CD4-positive, alpha-beta T cell treated with Interleukin-17A for 1 hour (primary cell): ENCODE measurements at places on chromosomes 11 and 22.

GRCh38 chr11:59617876-59618275, 2.3 kb upstream of the OSBP start:
- no peak for DNase-seq

GRCh38 chr11:67044496-67044895, 12.2 kb upstream of the RHOD start:
- DNase-seq, result no peak

DNA sequence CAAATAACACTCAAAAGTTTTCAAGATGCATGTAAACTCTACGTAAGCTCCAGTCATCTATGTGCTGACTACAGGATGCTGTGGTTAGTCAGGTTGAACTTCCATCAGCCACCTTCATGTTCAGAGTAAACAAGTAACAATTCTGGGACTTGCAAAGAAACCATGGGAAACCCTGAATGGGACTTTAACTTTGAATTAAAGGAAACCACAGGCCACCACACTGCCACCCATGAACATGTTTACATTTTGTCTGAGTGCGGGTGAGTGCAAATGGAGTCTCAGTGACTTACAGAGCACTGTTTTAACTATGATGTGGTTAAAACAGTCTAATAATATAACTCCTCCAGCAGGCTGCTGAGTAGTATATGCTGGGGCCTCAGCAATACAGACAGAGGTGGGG, 12.9 kb upstream of the SYTL2 start:
- DNase-seq, result peak; percentile 90

GRCh38 chr11:125587480-125587879, 5.2 kb upstream of the STT3A start:
- DNase-seq, result no peak

GRCh38 chr11:86067009-86067850, 1.7 kb downstream of the PICALM start:
- DNase-seq, result peak; percentile 44

DNA sequence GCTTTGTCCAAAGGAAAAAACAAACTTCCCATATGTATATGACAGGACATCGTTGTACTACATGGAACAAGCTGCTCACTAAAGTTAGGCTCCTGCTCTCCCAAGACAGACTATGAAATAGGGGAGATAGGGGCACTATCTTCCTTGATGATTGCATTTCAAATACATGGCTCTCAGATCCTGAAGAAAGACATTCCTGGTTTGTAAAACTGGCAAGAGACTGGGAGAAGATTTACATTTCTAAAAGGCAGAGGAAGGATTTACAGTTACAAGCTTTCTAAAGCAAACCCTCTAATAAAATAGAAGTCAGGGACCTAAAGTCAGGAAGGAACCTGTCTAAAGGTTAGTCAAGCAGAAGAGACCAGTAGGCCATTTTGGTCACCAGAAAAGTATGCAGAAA, 103.7 kb downstream of the SLC17A6 start:
- no peak for DNase-seq

- no peak for DNase-seq
Measured at GRCh38 chr11:79783833-79784232, 343.0 kb upstream of the TENM4 start.

- no peak for DNase-seq
Measured at GRCh38 chr11:44470854-44471253, 94.6 kb upstream of the CD82 start.

- no peak for DNase-seq
Measured at GRCh38 chr11:76554767-76555166, 109.9 kb downstream of the EMSY start.

DNA sequence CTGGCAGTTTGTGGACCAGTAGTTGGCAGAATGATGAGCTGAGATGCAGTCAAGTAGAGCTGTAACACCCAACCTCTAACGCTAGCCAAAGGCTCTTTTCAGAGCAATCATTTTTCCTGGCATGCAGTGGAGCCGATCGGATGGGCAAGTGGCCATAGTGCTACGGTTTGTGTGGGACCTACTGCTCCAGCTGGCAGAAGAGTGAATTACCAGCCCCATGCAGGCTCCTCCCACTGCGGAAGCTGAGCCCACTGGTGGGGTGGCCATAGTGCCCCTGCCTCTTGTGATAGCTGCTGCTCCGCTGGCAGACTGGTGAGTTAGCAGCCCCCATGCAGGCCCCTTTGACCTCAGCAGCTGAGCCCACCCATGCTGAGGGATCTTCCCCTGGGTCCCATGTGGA, 27.0 kb upstream of the SC5D start:
- no peak for DNase-seq

GRCh38 chr11:121661880-121662486, 209.2 kb upstream of the SORL1-AS1 start:
- no peak for DNase-seq

DNA sequence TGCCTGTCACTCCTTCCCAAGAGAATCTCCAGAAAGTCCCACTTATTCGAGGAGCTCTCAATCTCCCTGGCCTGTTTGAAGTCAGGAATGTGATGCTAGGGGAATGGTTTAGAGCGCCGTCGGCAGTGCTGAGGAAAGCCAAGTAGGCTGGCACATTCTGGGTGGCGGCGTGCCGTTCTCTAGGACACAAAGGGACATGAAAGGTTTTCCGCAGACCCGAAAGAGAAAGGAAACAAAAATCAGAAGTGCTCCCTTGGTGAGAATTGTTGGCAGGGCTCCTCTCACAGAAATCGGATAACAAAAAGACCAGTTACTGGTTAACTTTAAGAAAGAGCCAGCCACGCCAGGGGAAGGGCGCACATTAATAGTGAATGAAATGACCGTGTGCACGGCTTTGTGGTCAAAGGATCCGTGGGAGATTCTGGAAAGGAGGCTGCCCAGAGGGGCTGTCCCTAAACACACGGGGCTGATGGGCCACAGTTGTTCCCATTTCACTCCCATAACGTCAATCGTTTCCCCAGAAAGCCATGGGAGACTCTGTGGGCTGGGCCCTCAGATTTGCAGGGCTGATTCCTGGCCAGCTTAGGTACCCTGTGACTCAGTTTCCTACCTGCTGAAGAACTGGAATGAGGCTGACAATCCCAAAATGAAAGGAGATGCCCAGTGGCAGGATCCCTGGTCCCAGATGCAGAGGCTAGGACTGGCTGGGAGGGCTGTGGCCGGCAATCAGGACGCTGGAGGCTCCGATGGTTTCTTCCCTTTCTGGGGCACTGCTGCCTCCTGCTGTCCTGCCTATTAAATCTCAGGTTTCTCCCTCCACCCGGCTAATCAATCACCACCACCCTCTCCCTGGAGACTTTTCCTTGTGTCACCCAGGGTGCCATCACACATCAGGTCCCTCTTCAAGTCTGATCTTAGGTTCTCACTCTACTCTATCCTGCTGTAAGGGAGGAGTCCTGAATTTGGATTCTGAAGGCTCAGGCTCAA, 82.3 kb downstream of the RCN1 start:
- DNase-seq, result no peak

DNA sequence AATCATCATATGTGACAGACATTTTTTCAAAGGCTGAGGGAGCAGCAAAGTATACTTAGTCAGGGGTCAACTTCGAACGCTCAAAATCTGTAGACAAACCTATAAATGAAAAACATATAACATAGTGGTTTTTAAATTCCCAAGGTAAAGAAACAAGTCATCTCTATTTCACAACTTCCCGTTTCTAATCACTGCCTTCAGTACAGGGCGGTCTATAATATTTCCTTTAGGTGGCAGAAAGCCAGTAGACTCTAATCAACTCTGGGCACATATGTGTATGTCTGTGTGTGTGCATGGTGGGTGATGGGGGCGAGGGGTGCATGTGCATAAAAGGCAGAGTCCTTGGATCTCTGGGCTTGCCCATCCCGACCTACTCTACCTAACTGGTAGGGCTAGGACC, 55.0 kb upstream of the ARFGAP3 start:
- no peak for DNase-seq

- no peak for DNase-seq
Measured at GRCh38 chr22:32048069-32048468, 5.0 kb downstream of the SLC5A1 start.

- DNase-seq, result peak; percentile 83
Measured at GRCh38 chr11:120344302-120345004, 8.2 kb downstream of the ARHGEF12 start.

DNA sequence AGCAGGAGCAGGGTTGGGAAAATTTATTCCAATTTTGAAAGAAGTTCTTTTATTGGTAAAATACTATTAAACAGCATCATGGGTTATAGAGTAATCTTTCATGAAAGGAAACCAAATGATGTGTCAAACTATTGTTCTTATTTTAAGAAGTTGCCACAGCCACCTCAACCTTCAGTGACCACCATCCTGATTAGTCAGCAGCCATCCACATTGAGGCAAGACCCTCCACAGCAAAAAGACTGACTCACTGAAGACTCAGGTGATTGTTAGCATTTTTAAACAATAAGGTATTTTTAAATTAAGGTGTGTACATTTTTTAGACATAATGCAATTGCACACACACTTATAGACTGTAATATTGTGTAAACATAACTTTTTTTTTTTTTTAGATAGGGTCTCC, 3.7 kb upstream of the HEPHL1 start:
- no peak for DNase-seq

DNA sequence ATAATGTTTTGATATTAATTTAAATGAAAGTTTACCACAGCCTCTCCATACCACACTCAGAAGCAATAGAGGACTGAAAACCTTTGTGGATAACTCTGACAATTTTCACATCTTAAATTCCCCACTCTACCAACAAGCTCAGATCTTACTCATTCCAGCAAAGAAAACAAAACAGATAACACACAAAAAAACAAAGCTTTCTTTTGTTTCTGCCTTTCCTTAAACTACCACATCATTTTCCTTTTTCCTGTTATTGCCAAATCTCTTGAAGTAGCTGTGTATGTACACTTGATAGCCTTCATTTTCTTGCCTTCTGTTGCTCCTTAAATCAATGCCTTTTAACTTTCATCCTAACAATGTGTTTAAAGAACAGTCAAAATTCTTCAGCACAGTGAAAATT, 484.9 kb downstream of the NTM start:
- DNase-seq, result no peak

- no peak for DNase-seq
Measured at GRCh38 chr11:59197991-59198390, 14.7 kb downstream of the MPEG1 start.
